Stimulated activated CD4-positive, alpha-beta T cell treated with anti-CD3 and anti-CD28 coated beads, TNF-alpha, amount 100 ng/mL, for 4 hours (primary cell): ENCODE measurements at places on chromosomes 12 and 14.

- DNase-seq, result no peak
Measured at GRCh38 chr14:21267886-21268616, 1.2 kb downstream of the HNRNPC start.

DNA sequence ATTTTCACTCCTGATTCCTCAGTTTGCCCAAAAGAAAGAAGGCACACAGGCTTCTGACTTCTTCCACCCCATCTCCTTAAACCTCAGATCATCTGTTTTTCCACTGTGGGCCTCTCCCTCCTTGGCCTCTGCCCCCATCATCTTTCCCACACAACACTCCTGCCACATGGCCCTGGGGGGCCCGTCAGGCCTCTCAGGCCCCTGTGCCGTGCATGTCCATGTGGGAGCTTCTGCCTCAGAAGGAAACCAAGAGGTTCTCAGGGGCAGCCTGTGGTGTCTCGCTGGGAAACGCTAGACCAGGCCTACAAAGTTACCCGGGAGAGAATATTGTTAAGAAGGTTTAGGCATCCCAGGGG lies 8.0 kb downstream of the KLHL33 start:
- no peak for DNase-seq

DNA sequence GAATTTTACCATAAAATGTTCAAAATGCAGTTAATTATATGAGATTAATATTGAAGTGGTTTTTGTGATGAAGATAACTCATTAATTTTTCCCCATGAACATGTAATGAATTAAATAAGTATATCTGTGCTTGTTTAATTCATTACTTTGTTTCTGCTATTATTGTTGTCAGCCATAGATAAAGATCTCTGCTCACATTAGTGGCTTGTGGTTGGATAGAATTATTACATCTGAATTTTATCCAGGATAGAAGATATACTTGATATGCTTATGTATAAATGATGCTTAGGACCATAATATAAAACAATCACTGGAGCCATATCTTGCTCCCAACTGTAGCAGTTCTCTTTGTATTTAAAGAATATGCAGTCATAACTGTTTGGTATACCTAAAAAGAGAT lies 18.5 kb downstream of the TSPAN19 start:
- no peak for DNase-seq

DNA sequence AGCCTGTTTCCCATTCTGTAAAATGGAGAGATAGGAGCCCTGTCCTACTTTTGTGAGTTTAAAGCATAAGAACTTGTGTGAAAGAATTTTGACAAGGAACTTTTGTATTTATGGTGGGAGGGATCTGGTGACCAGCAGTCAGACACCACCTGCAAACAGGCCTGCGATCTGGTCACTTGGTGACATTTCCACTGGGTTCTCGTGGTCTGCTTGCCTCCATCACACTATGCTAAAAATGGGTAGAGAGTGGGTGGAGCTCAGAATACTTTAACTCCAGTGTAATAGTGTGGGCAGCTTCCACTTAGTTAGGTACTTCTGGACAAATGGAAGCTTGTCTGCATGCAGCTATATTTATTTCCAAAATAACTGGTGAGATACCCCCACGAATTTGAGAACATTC lies 26.5 kb upstream of the PLXNC1 start:
- DNase-seq, result no peak

DNA sequence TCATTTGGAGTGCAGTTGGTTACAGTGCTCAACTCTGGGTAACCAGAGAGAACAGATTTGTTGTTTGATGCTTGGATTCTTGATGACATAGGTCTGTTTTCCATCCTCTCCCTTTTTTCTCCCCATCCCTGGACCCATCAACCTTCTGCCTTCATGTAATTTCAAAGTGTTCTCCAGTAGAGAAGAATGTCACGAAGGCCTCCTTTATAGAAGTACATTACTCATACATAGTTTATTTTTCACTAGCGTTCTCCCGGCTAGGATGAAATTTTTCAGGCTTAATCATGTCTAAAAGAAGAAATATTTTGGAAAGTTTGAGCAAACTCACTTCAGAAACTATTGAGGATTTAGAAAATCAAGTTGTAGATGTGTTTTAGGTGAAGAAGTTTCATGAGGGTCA lies 20.9 kb upstream of the APPL2 start:
- DNase-seq, result no peak

DNA sequence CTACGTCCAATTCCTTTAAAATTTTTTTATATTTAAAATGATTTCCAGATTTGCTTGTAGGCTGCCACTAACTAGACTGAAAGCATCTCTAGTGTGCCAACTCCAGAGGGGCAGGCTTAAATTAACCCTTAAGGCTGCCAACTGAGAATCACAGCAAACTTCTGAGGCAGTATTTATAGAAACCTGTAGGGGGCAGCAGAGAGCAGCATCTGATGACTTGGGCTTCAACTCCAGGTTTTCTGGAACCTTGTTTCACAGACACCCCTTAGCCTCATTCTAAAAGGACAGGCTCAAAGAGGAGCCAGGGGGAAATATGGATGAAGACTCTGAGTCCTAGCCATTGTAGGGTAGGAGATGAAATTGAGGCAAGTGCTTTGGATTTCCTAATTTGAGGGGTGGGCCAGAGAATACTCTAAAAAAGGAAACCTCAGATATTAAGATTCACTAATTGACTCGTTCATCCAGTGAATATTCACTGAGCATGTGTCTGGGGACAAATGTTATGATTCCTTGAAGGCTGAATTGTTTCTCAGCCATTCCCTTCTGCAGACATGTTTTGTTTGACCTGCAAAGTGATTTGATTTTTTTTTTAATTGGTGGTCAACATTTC lies 63.3 kb upstream of the HSPB8 start:
- no peak for DNase-seq

DNA sequence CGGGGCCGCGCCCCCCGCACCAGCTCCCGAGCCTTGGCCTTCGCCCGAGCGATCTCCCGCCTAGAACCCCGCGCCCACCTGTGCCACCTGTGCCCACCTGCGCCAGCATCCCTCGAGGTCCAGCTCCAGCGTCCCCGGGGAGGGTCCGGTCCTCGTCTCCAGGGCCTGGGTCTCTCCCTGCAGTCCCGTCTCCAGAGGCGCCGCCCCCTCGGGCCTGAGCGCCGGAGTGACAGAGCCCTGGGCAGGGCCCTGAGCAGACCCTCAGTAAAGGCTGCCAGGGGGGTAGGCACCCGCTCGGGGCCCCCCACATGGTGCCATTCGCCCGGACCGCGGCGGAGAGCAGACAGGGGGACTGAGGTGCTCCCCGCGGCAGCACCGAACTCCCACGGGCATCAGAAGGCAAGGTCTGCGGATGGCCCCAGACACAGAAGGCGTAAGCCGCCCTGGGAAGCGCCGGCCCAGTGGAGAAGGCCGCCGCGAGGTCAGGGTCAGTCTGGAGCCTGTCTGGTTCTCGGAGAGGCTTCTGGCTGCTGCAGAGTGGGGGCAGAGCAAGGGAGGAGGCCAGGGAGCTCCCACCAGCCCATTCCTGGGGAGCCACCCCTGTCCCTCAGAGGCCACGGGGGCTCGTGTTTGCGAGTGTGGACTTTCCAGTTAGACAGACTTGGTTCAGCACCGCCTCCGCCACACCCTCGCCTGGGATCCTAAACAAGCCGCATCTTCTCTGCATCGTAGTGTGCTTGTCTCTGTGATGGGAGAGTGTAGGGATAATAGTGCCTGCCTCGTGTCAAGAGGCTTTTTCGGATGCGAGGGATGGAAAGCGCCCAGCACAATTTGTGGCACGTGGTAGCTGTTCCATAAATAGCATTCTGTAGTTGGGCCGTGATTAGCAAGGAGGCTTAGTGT lies 1.1 kb upstream of the PPP1R13B start:
- no peak for DNase-seq

- DNase-seq, result no peak
Measured at GRCh38 chr14:32764131-32764530, 174.5 kb upstream of the NPAS3 start.

GRCh38 chr12:31431721-31432240 lies 105.8 kb upstream of the SINHCAF start:
- DNase-seq, result no peak

DNA sequence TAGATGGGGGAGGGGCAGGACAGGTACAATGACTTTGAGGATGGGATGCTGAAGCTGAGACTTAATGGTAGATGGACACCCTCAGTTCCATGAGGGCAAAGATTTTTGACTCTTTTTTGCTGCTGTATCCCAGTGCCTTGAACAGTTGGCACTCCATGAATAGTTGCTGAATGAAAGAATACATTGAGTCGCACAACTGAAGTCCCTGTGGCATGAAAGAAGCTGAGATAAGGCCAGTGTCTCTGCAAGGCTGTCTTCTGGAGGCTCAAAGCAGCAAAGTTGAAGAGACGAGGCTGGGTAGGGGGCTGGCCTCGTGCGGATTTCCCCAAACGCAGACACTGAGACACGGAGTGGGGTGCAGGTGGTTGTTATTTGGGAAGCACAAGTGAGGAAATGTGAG lies 179.3 kb downstream of the ADCK1 start:
- no peak for DNase-seq

GRCh38 chr12:131710464-131711457 lies at the start of gene SFSWAP:
SFSWAP (plus strand) TSS chr12:131711090; CDS start chr12:131711230, 140 bp downstream.
- DNase-seq, result peak; percentile 59

GRCh38 chr12:78392918-78393317 lies 471.7 kb upstream of the SYT1 start:
- no peak for DNase-seq

DNA sequence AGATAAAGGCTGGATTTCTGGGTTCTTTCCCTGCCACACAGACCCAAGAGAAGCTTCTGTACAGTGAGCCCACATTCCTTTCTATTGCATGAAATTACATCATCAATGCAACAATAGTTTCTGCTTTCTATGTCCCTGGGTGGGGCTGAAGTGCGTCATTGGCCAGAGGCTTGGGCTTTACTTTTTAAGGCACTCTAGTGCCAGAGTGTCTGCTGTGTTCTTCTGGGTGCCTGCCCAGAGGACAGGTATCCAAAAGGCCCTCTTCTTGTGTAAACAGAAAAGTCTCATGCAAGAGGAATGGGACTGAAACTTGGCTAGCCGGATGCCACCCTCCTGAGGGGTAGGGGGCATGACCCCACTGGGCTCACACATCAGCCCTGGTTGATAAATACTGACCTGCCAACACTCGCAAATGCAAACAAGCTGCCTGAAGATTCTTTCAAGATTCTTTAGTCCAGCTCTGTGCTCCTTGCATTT lies 5.9 kb downstream of the KRT86 start:
- DNase-seq, result no peak

DNA sequence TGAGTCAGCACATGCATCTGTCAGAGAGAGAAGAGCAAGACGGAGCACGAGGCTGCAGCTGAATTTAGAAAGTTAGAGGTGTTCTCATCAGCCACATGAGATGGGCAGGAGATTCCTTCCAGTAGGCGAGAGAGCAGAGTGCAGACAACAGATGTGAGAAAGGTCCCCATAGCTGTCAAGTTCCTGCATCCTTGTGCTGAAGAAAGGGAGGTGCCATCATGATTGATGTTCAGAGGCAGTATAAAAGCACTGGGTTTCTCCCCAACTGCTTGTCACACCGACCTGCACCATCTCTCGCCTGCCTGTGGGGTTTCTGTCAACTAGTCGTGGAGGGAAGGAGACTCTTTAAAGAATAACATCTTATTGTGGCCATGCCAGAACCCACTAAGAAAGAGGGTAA lies at the start of gene MYBPC1:
Gene MYBPC1 (plus strand): TSS at position 272 of the 400 bp plus-strand sequence. CDS start 100 bp downstream, at position 372.
- no peak for DNase-seq
